ENCODE measurements at places on chromosomes 1 and 21.
A peak's percentile ranks its signal among the peaks of the same experiment; 100 is the strongest.

- DNase-seq: no peak
Measured at GRCh38 chr1:119646521-119647227, 1.4 kb downstream of the ZNF697 start.

GRCh38 chr1:25676488-25676887 is 59.9 kb downstream of the MAN1C1 start:
- peak; percentile 50 for DNase-seq

- DNase-seq: no peak
Measured at GRCh38 chr1:206908038-206908437, 10.8 kb downstream of the IL24 start.

- DNase-seq: no peak
Measured at GRCh38 chr1:72281637-72282270, 585 bp downstream of the NEGR1 start.

DNA sequence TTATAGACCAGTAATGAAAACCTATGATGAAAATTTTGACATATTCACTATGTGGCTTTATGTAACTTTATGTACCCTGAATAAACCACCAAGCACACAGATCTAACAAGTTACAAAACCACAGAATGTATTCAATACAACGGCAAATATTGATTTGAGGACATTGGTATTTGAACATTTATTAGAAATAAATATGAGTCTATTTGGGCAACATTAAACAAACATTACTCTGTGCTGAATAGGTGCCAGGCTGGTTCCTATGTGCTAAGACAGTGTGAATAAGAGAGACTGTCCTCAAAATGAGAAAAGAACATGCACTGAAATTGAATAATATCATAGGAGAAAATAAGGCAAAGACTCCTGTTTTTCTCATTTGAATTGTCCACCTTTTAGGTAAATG is 1341.2 kb downstream of the PLA2G4A start:
- no peak for DNase-seq

DNA sequence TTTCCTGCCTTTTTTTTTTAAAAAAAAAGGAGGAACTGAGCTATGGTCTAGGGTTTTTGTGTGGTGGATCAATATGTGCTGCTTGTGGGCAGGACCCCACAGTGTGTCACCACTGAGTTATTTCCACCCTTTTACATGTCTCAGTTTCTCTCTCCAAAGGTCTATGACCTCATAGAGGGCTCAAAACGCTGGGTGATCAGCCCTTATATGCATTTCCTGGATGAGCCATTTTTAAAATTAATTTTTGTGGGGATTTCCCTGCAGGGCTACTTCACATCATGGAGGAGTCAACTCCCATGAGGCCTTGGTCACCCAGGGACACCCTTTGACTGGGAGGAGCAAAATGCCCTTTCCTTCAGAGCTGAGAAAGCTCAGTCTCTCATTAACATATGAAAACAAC is 20.7 kb upstream of the HAO2 start:
- DNase-seq: no peak

- no peak for DNase-seq
Measured at GRCh38 chr1:44500181-44501046, 95.4 kb downstream of the RNF220 start.

- DNase-seq: no peak
Measured at GRCh38 chr1:244254467-244254866, 197.2 kb downstream of the ADSS2 start.

GRCh38 chr1:10056599-10056987 is 23.8 kb downstream of the UBE4B start:
- DNase-seq: no peak

DNA sequence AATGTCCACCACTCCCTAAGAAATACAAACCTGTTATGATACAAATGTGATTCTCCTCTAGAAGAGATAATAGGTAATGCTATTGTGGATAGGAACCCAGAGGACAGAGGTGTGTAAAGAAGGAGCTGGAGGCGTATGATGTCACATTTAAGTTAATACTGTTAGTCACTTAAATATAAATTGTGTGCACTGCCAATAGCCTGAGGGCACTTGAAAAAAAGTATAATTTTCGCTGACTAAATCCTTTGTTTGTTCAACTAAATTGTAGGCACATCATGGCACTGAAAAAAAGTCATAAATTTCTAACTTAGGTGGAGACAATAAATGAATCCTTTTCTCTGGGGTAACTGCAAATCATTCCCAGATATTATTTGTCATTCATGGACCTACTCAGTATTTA is 4.4 kb downstream of the RCSD1 start:
- DNase-seq: no peak

DNA sequence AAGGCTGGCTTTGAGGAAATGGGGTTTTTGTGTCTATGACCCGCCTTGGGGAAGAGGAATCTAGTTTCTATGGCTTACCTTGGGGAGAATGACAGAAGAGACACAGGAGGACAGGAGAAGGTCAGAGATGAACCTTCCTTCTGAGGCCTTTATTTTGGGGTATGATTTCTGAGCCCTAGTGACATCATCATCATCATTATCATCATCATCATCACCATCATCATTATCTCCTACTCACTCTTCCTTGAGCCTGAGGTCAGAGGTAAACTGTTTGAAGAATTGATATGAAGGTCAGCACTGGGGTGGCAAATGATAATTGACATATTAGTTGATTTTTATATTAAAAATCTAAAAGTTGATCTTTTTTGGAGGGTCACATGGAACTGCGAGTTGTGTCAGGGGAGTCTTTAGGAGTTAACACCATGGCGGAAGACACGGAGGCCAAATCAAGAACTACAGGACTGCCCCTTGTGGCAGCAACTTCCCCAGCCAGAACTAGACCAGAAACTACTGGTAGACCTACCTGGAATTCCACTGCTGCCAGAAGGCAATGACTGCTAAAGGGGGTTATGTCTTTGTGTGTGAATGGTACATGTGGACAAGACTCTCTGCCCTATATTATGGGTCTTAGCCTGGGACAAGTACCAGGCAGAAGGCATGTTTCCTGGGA is 49.8 kb upstream of the WLS start:
- DNase-seq: no peak

GRCh38 chr1:75855010-75855409 is 58.3 kb downstream of the MSH4 start:
- no peak for DNase-seq

GRCh38 chr1:198669023-198669698 is 30.3 kb downstream of the PTPRC start:
- DNase-seq: peak; percentile 56
